Psoas muscle (tissue), 8 donors: ENCODE measurements at places on chromosomes 1 and 21. TPM values are rescaled to one million over a fixed set of nuclear protein-coding genes. Genes with fewer than 3 reads are reported as not detected.

ADGRL4 gene
- total RNA-seq, result 16.2 TPM

SERPINC1 gene
- total RNA-seq, result not detected

SIKE1 gene
- 40.0 TPM for total RNA-seq

- H3K4me1 ChIP-seq, result no peaks in the 10 kb centered on the region
- DNase-seq, result no peak
- no peak overlapping the region for H3K4me3 ChIP-seq
- H3K27ac ChIP-seq, result no peak overlapping the region
- H3K27me3 ChIP-seq, result no peaks in the 10 kb centered on the region
These were observed 11.9 kb downstream of the F5 start for GRCh38 chr1:169574336-169574735.

- DNase-seq, result no peak
- H3K27ac ChIP-seq, result no peak overlapping the region
- no peak overlapping the region for H3K4me3 ChIP-seq
- H3K4me1 ChIP-seq, result no peaks in the 10 kb centered on the region
- H3K27me3 ChIP-seq, result no peaks in the 10 kb centered on the region
These were observed 5.6 kb downstream of the CA6 start for GRCh38 chr1:8951231-8951630.

DNA sequence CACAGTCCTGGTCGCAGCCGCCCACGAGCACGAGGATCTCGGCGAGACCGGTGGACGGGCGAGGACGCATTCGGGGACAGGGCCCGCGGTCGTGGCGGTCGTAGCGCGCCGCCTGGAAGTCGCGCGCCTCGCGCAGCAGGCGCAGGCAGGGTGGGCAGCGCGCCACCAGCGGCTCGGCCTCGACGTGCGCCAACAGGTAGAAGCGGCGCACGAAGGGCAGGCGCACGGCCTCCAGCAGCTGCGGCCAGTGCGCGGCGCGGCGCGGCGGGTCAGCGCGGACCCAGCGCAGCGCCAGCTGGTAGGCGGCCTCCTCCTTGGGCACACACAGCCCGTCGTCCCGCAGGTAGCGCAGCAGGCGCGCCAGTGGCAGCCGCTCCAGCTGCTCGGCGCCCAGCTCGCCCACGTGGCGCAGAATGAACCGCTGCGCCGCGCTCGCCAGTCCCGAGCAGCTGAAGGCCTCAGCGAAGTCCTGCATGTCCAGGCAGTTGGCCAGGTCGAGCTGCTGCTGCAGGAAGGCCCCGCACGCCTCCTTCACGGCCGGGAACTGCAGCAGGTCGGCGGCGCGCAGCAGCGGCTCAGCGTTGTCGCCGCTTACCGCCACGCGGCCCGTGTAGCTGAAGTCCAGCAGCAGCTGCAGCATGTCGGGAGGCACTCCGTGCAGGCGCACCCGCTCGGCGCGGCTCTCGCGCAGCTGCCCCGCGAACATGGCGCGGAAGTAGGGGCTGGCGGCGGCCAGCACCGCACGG is 573 bp downstream of the KLHL21 start:
- no peaks in the 10 kb centered on the region for H3K27me3 ChIP-seq
- H3K4me1 ChIP-seq, result peaks cover 49% of the 10 kb centered on the region
- H3K4me3 ChIP-seq, result peak overlapping the region; percentile 87
- H3K27ac ChIP-seq, result peak overlapping the region; percentile 98
- peak; percentile 87 for DNase-seq

DNA sequence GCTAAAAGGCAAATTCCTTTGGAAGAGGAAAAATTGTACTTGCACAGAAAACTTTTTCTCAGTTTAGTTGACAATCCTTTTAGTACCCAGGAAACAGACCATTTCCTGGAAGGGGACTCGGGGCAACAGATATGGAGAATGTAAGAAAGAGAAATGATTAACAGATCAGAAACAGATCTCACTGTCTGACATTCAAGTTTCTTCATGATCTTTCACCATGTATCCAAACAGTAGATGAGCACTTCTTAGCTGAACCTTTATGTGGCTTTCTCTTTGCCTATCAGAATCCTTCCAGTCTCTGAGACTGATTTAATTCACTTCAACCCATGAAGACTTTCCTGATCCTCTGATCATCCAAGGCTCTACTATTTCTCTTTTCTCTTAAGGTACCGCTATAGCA is 2.7 kb downstream of the TTLL7 start:
- H3K36me3 ChIP-seq, result no peaks in the 10 kb centered on the region
- H3K4me3 ChIP-seq, result no peak overlapping the region
- no peaks in the 10 kb centered on the region for H3K27me3 ChIP-seq
- no peak overlapping the region for H3K27ac ChIP-seq
- H3K4me1 ChIP-seq, result peaks cover 4% of the 10 kb centered on the region
- no peak for DNase-seq

- no peak overlapping the region for H3K27ac ChIP-seq
- no peaks in the 10 kb centered on the region for H3K4me1 ChIP-seq
- no peak overlapping the region for H3K4me3 ChIP-seq
- H3K36me3 ChIP-seq, result no peaks in the 10 kb centered on the region
These were observed 35.8 kb upstream of the OLFM3 start for GRCh38 chr1:102032534-102032933.
